ENCODE measurements at places on chromosomes 11 and 22. TPM values are rescaled to one million over a fixed set of nuclear protein-coding genes. Genes with fewer than 3 reads are reported as not detected.

GRCh38 chr22:19567157-19568009, 43.2 kb upstream of the CLDN5 start:
- DNase-seq: no peak

GRCh38 chr11:108666373-108666772, 1.5 kb downstream of the DDX10 start:
- no peak for DNase-seq

DNA sequence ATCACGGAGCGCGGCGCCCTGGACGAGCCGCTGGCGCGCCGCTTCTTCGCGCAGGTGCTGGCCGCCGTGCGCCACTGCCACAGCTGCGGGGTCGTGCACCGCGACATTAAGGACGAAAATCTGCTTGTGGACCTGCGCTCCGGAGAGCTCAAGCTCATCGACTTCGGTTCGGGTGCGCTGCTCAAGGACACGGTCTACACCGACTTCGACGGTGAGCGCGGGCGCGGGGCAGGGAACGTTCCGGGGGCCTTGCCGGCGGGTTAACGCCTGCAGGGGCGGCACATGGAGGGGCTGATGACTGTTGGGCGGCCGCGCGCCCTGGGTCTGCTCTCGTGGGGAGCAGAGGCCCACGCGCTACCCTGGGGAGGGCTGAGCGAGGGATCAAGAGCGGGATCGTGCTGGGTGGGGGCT, 1.0 kb downstream of the PIM3 start:
- peak; percentile 82 for DNase-seq

DNA sequence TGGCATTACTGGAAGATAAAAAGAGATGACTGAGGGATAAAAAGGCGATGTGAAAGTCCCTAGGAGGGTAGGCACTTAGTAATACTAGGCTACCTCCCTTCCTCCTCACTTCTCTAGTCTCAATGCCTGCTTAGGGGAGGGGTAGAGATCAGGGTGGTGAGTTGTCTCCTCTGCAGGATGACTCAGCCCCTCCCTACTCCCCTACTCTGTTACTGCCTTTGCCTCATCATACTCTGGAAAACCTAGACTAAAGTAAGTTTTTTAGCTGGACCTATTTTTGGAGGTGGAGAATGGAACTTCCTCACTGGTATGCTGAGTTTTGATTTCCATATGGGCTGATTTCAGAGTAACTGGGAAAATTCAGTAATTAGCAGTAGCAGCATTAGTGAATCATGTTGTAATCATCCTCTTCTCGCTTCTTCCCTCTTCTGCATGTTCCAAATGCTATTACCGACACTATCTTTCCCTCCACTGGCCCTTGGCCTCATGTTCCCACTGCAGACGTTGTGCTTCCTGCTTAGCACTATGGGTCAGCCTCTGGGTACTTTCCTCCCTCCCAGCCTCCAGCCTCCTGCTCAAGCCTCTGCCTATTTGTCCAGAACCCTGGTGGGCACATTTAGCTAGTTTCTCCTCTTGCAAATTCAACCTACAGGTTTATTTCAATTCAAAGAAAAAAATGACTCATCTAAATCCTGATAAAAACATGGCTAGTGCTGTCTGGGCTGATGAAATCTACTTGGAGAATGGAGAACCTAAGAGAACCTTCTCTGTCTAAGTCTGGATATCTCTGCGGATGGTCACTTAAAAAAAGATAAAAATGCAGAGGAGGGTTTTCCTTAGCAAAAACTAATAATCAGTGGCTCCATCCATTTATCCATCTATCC, 281.7 kb downstream of the ST3GAL4 start:
- DNase-seq: no peak

- no peak for DNase-seq
Observed at GRCh38 chr22:20656902-20657836, 116.7 kb upstream of the SERPIND1 start.

DNA sequence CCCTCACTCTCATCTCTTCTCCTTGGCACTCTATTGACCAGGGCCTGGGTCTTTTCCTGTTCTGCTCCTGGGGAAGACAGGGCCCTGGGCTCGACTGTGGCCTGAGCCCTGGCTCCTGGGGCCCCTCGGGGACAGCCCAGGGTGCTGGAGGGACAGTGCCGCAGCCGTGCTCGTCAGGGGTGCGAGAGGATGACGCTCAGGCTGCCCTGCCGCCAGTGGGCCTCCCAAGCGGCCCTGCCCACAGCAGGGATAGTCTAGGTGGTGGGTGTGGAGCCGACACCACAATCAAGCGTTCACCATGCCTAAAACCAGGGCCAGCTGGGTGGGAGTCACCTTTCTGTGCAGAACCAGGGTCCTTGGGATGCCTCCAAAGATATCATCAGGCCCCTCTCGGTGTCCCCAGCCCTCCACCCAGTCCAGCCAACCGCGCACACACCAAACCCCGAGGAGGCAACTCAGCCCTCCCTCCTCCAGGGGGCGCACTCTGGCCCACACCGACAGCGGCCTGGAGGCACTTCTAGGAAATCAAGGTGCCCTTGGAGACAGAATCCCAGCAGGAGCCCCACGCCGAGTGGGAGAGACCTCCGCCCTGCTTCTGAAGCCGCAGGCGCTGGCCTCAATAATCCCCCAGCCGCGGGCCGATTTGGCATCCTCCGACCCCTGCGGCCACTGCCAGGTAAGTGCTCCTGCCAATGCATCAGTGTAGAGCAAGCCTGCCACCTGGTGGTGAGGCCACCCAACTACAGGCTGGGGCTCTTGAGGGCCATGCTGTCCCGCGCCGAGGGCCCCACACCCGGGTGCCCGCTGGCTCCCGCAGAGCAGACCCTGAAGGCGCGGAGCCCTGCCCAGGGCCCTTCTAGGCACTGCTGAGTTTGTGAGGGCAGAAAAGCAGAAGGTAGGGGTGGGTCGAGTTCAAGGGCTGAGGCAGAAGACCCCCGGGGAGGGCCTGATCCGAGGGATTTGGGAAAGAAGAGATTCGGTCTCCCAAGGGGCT, 496.4 kb downstream of the BUD13 start:
- DNase-seq: peak; percentile 89

DNA sequence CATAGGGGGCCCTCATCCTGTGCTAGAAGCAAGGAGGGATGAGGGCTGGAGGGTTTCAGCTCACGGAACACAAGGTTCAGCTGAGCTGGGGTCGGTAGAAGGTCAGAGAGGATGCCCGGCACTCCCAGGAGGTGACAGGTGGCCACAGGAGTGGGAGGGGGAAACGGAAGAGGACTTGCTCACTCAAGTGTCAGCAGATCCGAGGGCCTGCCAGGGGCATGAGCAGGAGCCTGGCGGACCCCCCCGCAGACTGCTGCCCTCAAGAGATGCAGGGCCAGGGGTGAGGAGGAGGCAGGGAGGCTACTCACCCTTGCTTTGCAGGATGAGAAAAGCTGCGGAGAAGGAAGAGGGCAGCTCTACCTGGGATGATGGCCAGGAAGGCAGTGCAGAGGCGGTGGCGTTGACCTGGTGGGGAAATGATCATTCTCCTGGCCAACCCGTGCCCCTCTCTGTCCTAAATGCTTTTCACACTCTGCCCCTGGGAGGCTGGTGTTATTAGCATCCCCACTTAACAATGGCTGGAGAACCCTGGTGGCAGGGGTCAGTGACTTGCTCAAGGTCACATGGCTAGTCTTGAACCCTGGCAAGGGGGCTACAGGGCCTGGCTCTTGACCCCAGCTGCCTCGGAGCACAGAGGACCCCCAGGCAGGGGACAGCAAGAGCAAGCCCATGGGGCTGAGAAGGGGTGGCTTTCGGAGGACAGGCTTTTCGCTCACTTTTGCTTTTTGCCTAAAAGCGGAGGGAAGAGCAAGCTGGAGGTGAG, 30.1 kb upstream of the CSNK1E start:
- DNase-seq: peak; percentile 68

DNA sequence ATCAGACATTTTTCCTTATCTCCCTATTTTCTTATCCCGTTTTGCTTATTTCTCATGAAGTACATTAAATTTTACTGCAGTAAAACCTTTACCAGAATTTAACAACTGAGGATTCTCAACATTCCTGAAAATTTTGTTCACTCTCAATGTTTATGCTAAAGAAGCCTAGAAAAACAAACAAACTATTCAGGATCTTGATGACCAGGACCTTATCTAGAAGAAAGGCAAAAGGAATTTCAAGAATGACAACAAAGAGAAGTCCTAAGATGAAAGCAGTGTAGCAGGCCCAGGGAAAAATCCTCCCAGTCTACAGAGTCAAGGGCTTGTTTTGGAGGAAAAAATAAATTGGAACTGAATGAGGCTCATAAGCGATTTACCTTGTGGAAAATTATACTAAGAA, 283.3 kb upstream of the ARHGAP42 start:
- no peak for DNase-seq

DNA sequence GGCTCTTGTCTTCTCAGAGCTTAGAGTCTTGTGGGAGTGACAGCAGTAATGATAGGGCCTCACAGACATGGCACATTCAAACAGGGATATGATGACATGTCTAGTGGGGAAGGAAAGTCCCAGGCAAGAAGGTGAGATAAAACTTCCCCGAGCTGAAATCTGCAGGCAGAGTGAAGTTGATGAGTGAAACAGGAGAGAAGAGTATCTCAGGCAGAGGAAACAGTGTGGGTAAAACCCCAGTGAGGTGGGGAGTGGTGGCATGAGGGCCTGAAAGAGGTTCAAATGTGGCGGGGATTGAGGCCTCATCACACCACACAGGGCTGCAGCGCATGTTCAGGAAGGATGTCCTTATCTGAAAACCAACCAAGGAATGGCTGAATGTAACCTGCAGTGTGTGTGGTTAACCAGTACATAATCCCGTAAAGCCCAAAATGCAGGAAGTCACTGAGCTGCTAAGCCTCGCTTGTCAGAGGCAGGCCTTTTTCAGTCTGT, 153.8 kb upstream of the E2F8 start:
- no peak for DNase-seq

DNA sequence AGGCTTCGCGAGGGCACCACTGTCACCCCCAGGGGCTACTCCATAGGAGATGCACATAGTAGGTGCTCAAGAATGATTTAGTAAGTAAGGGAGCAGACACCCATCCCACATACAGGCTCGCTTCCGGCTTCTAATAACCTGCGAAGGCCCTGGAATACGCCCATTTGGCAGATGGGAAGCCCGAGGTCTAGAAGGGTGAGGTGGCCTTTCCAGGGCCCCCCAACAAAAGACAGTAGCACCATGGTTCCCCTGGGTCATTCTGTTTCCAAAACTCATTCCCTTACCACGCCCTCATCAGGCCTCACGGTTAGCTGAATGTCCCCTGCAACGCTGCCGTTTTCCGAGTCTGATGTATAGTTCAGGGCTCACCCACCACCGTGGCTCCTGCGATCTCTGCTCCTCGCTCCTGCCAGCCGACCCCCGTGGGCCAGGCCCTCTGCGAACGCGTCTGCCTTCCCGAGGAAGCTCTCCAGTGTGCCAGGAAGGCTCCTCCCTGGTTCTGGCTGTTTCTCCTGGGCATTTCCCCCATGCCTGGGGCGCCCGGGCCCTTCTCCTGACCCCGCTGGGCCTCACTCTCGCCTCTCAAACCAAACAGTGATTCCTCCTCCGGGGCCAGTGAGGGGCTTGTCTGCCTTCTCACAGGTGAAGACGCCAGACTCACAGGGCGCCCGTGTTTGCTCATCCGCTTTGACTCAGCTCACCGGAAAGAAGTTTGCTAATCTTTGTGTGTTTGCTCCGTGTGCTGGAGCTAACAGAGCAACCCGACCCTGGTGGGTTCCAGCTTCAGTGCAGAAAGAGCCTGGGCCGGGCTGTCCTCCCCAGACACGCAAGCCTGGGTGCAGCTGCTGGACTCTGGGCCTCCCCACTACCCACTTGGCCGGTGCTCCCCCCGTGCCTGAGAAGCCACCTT, 86.6 kb downstream of the RTL6 start:
- DNase-seq: peak; percentile 62

DNA sequence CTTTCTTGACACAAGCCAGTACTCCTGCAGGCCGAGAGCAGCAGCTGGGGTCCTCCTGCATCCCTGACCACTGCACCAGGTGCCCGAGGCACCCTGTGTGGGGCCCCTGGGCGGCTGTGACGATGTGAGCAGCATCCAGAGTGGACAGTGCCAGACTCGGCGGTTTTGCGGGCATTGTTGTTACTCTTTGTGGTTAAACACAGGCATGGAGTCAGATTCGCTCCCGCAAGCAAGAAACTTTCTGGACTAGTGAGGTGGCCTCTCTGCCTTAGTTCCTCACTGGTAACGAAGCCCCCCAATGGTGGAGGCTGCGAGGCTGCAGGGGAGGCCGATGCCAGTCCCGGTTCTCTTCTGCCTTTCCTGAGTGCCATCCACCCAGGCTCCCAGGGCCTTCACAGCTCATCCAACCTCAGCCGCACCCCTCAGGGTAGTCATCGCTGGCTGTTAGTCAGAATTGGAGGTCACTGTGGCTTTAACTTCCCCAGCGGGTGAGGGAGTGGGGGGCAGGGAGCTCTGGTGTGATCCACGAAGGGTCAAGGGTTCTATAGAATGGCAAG, 3.7 kb upstream of the CLDN5 start:
- DNase-seq: peak; percentile 65

- no peak for DNase-seq
Observed at GRCh38 chr11:94604482-94604881, 37.3 kb downstream of the PIWIL4 start.

DNA sequence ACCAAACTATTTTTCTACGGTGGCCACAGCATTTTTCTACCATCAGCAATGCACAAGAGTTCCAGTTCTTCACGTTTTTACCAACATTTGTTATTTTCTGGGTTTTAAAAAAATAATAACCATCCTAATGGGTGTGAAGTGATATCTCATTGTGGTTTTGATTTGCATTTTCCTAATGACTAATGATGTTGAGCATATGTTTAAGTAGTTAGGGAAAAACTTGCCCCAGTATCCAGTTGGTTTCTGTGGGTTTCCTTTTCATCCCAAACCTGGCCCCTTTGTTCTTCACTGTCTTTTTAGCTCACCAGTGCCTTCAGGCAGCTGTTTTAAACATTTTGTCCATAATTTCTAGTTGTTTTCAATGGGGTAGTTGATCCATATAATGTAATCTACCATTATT, 14.7 kb upstream of the PTS start:
- no peak for DNase-seq

GRCh38 chr22:44625981-44626687, 75.9 kb upstream of the PRR5 start:
- DNase-seq: peak; percentile 89

DNA sequence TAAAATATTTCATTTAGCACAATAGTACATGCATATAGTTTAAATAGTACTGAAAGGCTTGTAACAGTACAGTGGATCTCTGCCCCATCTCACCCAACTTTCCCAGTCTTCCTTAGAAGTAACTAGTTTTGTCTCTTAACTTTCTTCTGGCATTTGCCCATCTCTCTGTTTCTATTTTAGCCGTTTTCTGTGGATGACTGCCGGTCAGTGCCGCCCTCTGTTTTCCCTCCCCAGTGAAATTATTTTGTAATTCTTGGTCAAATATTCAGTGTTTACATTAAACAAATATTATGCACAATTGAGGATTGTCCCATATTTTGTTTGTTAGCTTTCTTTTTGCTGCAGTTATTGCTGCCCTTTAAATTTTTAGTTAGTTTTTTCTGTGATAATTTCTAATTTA, 8.3 kb downstream of the PDHX start:
- DNase-seq: no peak

BACE1 gene
- total RNA-seq: 25.2 TPM

DMC1 gene
- 1.4 TPM for total RNA-seq

SLC5A1 gene
- total RNA-seq: 0.05 TPM

CHADL gene
- 1.9 TPM for total RNA-seq

CDC42EP2 gene
- 15.7 TPM for total RNA-seq

PIWIL4 gene
- total RNA-seq: 4.5 TPM

KCNA4 gene
- 0.71 TPM for total RNA-seq

OR8A1 gene
- total RNA-seq: not detected

All from posterior vena cava (tissue), 2 donors.